ENCODE measurements at places on chromosomes 2 and 18.

DNA sequence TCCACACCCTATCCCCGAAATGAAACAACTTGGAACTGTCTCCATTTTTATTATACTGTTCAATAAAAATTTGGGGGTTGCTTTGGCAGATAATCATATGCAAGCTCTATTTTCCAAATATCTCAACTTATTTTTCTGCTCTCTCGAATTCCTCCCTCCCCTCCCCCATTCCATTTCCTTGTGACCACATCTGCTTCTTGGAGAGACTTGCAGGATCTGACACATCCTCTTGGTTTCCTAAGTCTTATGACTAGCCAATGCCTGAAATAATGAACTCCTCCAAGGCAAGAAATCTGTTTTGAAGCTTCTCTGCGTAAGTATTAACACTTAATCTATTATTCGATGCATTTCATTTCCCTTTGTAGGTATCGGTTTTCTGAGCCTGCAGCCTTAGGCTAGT, 16.1 kb downstream of the TGIF1 start:
- no peak for DNase-seq
- H3K27ac ChIP-seq: no peak overlapping the region
- peaks cover 3% of the 10 kb centered on the region for H3K4me1 ChIP-seq
- H3K36me3 ChIP-seq: no peaks in the 10 kb centered on the region
- H3K4me3 ChIP-seq: no peak overlapping the region

DNA sequence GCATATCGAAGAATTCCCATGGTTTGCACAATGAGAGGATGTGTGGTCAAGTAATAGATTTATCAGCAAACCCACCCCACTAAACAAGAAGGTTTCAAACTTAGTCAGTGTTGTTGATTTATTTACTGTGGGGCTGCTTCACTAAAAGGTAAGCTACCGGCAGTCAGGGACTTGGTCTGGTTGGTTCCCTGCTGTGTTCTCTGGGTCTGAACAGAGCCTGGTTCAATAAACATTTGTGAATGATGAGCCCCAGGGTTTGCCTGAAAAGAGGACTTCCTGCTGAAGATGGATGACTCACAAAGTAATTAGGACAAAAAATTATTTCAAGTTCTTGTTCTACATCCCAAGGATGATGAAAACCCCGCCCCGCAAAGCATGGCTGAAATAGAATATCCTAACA, 108.3 kb downstream of the SPP2 start:
- H3K4me3 ChIP-seq: no peak overlapping the region
- H3K4me1 ChIP-seq: no peaks in the 10 kb centered on the region
- H3K36me3 ChIP-seq: no peaks in the 10 kb centered on the region
- H3K27ac ChIP-seq: no peak overlapping the region
- DNase-seq: no peak

- no peak overlapping the region for H3K4me3 ChIP-seq
- no peak for DNase-seq
- no peak overlapping the region for H3K27ac ChIP-seq
- H3K27me3 ChIP-seq: no peaks in the 10 kb centered on the region
Measured at GRCh38 chr2:65024149-65024829, 31.9 kb upstream of the CEP68 start.

- no peaks in the 10 kb centered on the region for H3K4me1 ChIP-seq
- DNase-seq: no peak
- H3K27ac ChIP-seq: no peak overlapping the region
- no peaks in the 10 kb centered on the region for H3K27me3 ChIP-seq
- H3K36me3 ChIP-seq: no peaks in the 10 kb centered on the region
Measured at GRCh38 chr2:132911726-132912724, 242.0 kb upstream of the LYPD1 start.

DNA sequence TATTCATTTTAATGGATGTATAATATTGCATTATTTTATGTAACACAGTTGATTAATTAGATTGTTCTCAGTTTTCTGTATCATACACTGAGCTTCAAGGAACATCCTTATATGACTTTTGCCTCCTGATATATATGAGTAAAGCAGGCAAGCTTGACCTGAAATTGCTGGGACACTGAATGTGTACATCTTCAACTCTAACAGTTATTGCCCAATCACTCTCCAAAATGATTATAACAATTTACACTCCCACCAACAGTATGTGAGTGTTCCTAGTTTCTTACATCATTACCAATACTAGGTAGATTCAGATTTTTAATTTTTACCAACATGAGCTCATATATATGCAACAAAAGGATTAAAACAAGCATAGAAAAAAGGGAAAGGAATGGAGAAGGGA, 379.4 kb downstream of the SETBP1 start:
- H3K36me3 ChIP-seq: peaks cover 2% of the 10 kb centered on the region
- no peak overlapping the region for H3K4me3 ChIP-seq
- H3K4me1 ChIP-seq: no peaks in the 10 kb centered on the region
- H3K27me3 ChIP-seq: no peaks in the 10 kb centered on the region

- H3K4me3 ChIP-seq: no peak overlapping the region
- H3K27me3 ChIP-seq: no peaks in the 10 kb centered on the region
Measured at GRCh38 chr2:231174211-231174651, 24.2 kb upstream of the ARMC9 start.

- no peak overlapping the region for H3K27ac ChIP-seq
- DNase-seq: no peak
- no peaks in the 10 kb centered on the region for H3K36me3 ChIP-seq
- no peak overlapping the region for H3K4me3 ChIP-seq
- H3K27me3 ChIP-seq: no peaks in the 10 kb centered on the region
Measured at GRCh38 chr18:5424903-5425664, 118.7 kb downstream of the EPB41L3 start.

DNA sequence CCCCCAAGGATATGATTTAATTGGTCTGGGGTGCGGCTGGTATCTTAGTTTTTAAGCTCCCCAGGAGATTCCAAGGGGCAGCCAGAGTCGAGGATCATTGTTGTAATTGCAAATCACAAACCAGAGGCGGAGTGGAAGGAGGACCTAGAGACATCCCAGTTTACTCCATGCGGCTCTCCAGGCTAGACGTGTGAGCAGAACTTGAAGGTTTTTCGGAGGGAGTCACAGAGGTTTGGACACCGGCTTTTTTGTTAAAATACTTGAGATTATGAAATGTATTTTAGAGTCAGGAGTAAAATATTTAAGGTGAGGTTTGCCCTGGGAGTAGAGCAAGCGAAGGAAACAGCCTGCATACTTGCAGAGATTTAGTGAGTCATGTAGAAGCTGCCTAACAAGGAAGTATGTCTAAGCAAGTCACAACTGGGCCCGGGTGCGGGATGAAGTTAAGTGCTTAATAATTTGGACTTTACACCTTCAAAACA, 39.5 kb downstream of the TGOLN2 start:
- no peaks in the 10 kb centered on the region for H3K27me3 ChIP-seq
- no peaks in the 10 kb centered on the region for H3K36me3 ChIP-seq
- H3K27ac ChIP-seq: no peak overlapping the region
- H3K4me3 ChIP-seq: no peak overlapping the region

DNA sequence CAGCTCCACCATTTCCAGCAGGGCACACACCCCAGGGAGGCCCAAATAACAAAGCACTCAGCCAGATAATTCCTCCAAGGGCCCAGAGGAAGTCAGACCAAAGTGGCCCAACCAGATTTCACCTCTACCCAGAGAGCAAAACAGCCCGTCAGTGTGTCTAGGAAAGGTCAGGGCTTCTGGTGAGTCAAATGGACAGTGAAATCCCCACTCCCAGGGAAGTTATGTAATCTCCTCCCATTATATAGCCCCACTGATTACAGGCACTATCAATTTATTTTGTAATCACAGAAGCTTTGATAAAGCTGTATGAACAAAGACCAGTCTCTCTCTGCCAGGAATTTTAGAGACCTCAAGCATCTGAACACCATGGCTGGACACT, 4.0 kb downstream of the B4GALT6 start:
- no peaks in the 10 kb centered on the region for H3K36me3 ChIP-seq
- no peak overlapping the region for H3K4me3 ChIP-seq
- no peaks in the 10 kb centered on the region for H3K27me3 ChIP-seq
- H3K4me1 ChIP-seq: peaks cover 13% of the 10 kb centered on the region
- H3K27ac ChIP-seq: no peak overlapping the region

DNA sequence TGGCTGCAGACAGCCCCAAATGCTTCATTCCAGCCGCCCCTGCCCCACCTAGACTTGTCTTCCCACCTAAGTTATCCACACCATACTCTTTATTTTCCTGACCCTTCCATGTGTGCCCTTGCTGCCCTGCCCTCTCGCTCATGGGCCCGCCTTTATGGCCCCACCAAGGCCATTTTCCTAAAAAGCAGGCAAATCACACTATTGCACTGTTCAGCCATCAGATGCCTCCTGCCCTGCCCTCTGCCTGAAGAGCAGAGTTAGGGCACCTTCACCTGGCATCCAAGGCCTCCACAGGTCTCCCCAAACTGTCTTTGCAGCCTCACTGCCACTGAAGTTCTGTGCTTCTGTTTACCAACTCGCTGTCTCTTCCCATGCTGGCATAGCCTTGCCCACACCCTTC, 496.7 kb downstream of the EIPR1 start:
- DNase-seq: no peak
- no peaks in the 10 kb centered on the region for H3K36me3 ChIP-seq
- H3K27ac ChIP-seq: no peak overlapping the region

- no peaks in the 10 kb centered on the region for H3K36me3 ChIP-seq
- DNase-seq: no peak
- H3K27me3 ChIP-seq: no peaks in the 10 kb centered on the region
- peaks cover 5% of the 10 kb centered on the region for H3K4me1 ChIP-seq
- no peak overlapping the region for H3K27ac ChIP-seq
- no peak overlapping the region for H3K4me3 ChIP-seq
Measured at GRCh38 chr2:96399342-96400048, 63.9 kb downstream of the NCAPH start.

DNA sequence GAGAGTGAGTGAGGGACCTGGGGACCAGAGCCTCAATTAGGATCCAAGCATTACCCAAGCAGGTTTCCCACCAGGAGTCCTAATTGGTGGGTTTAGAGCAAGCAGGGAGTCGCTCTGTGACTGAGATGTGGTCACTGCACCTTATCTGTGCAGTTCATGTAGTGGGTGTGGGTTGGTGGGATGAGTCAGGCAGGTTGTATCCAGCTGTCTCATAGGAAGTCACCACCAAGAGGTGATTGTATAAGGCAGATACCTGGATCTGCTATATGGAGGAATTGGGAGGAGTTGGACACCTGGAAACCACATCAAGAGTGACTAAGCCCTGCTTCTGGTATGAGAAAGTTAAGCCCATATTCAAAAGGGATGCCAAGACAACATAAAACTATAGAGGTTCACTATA, 106.8 kb downstream of the ARHGAP28 start:
- DNase-seq: no peak
- no peaks in the 10 kb centered on the region for H3K36me3 ChIP-seq
- H3K4me1 ChIP-seq: no peaks in the 10 kb centered on the region
- H3K27ac ChIP-seq: no peak overlapping the region
- no peak overlapping the region for H3K4me3 ChIP-seq

GRCh38 chr2:84856787-84857186, 24.1 kb downstream of the TRABD2A start:
- peaks cover 32% of the 10 kb centered on the region for H3K4me1 ChIP-seq
- H3K36me3 ChIP-seq: no peaks in the 10 kb centered on the region
- H3K27me3 ChIP-seq: no peaks in the 10 kb centered on the region

DNA sequence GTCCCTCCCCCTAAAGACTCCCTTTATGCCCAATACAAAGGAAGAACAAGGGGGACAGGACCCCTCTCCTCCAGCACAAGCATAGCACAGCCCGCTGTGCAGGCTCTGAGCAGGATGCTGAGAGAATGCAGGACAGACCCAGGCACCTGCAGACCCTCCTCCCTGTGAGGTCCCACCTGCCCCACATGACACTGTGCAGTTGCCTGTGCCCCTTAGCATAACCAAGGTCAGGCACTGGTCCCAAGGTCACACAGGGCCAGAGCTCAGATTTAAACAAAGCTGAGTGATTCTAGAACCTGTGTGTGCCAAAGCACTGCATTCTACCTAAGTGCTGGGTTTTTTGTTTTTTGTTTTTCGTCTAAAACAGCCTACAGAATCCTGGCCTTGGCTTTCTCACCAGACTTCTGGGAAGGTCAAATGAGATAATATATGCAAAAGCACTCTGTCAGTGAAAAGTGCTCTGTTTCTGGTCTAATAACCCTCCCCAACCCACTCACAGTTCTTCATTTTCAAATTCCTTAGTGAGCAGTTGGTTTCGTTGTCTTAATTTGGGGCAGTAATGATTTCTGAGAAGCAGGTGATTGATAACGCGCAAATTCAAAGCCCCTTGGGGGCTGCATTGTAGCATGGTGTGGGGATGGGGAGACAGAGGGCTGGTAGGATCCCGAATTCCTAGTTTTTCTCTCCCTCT, 125.7 kb downstream of the KCTD1 start:
- no peak overlapping the region for H3K27ac ChIP-seq
- no peaks in the 10 kb centered on the region for H3K36me3 ChIP-seq
- no peaks in the 10 kb centered on the region for H3K27me3 ChIP-seq
- H3K4me3 ChIP-seq: no peak overlapping the region
- no peaks in the 10 kb centered on the region for H3K4me1 ChIP-seq

- H3K4me3 ChIP-seq: no peak overlapping the region
- DNase-seq: no peak
- H3K27me3 ChIP-seq: peaks cover 7% of the 10 kb centered on the region
- H3K36me3 ChIP-seq: no peaks in the 10 kb centered on the region
- H3K4me1 ChIP-seq: peaks cover 7% of the 10 kb centered on the region
- H3K27ac ChIP-seq: no peak overlapping the region
Measured at GRCh38 chr2:219362524-219363164, 25.1 kb downstream of the DNPEP start.

GRCh38 chr2:84456156-84456555, 2.9 kb downstream of the SUCLG1 start:
- no peak overlapping the region for H3K4me3 ChIP-seq
- H3K4me1 ChIP-seq: peaks cover 12% of the 10 kb centered on the region
- H3K27me3 ChIP-seq: no peaks in the 10 kb centered on the region
- no peaks in the 10 kb centered on the region for H3K36me3 ChIP-seq
- no peak for DNase-seq
- H3K27ac ChIP-seq: no peak overlapping the region

DNA sequence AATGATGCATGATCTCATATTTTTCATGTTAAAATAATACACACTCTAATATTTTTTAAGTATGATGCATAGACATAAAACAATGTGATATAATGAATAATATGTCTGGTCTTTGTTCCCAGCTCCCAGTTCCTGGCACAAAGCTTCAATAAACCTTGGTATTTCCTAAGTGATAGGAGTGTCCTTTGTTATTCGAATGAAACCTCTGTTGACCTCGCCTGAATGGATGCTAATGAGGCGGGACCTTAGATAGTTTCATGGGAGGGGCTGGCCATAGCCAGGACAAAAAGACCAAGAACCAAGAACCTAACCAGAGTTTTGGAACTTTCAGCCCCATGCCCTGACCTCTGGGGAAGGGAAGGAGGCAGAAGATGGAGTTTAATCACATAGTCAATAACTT, 257.7 kb upstream of the COPS8 start:
- no peaks in the 10 kb centered on the region for H3K27me3 ChIP-seq
- no peak for DNase-seq
- no peaks in the 10 kb centered on the region for H3K4me1 ChIP-seq
- no peaks in the 10 kb centered on the region for H3K36me3 ChIP-seq

GRCh38 chr18:56987236-56987635, 159.7 kb upstream of the BOD1L2 start:
- H3K27me3 ChIP-seq: no peaks in the 10 kb centered on the region
- DNase-seq: no peak
- H3K36me3 ChIP-seq: no peaks in the 10 kb centered on the region
- no peak overlapping the region for H3K4me3 ChIP-seq
- H3K27ac ChIP-seq: no peak overlapping the region

Measured in natural killer cell (primary cell).